ENCODE measurements at places on chromosomes 6 and 20.

DNA sequence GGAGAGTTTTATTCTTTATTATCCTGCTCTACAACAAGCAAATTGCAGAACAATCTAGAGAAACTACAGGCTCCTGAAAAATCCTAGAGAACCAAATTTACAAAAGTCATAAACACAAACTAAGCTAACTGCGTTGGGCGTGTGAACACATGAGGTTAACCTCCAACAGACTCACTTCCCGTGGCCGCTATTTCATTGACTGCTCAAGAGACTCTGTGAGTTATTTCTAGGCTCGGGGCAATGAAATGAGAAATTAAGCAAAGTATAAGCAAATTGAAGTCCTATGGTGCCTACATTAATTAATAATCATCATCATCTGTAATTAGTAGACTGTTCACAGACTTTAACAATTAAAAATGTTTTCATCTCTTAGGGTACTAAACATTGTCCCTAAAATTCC is 100.0 kb downstream of the MBOAT1 start:
- no peak for DNase-seq

GRCh38 chr6:34341481-34341971 is 50.9 kb downstream of the NUDT3 start:
- DNase-seq: no peak

GRCh38 chr20:22770241-22770800 is 185.9 kb upstream of the FOXA2 start:
- no peak for DNase-seq

DNA sequence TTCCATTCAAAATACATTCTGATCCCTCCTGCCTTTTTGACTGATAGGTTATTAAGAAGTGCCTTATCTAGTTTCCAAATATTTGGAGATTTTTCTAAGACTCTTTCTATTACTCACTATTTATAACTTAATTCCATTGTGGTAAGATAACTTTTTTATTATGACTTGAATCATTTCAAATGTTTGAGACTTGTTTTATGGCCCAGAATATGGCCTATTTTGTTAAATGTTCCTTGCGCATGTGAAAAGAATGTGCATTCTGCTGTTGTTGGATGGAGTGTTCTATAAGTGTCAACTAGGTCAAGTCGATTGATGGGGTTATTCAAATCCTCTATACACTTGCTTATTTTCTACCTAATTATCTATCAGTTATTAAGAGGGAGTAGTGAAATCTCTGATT is 13.1 kb upstream of the TCP11 start:
- no peak for DNase-seq

GRCh38 chr6:81694855-81695254 is 57.6 kb downstream of the TENT5A start:
- no peak for DNase-seq

DNA sequence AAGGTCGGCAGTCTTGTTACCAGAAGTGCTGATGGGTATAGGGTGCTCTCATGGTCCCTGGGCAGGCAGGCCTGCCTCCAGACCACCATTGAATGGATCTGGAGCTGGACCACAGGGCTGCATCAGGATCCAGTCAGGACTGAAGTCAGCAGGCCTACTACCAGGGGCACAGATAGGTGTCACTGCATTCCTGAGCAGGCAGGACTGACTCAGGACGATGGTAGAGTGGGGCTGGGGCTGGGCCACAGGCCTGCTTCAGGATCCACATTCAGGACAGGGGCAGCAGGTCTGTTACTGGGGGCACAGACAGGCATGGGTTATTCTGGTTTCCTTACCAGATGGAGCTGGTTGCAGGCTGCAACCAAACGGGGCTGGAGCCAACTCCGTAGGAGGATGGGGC is 51.4 kb upstream of the MAP3K4 start:
- no peak for DNase-seq

DNA sequence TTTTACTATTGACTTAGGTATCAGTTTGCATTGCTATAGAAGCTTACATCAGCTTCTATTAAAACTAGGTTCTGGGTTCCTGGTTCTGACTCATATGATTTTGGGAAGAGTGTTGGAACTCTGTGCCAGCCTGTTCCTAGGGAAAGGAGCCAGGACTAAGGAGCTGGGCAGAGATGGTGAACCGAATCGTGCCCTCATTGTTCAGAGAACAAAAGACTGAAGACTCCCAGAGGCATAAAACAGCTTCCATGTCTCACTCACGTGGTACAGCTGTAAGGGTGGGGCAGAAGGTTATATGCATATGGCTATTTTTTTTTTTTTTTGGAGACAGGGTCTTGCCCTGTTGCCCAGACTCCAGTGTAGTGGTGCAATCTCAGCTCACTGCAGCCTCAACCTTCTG is 89.1 kb upstream of the THBS2 start:
- no peak for DNase-seq

GRCh38 chr6:111057074-111057752 is 30.1 kb upstream of the SLC16A10 start:
- DNase-seq: no peak

DNA sequence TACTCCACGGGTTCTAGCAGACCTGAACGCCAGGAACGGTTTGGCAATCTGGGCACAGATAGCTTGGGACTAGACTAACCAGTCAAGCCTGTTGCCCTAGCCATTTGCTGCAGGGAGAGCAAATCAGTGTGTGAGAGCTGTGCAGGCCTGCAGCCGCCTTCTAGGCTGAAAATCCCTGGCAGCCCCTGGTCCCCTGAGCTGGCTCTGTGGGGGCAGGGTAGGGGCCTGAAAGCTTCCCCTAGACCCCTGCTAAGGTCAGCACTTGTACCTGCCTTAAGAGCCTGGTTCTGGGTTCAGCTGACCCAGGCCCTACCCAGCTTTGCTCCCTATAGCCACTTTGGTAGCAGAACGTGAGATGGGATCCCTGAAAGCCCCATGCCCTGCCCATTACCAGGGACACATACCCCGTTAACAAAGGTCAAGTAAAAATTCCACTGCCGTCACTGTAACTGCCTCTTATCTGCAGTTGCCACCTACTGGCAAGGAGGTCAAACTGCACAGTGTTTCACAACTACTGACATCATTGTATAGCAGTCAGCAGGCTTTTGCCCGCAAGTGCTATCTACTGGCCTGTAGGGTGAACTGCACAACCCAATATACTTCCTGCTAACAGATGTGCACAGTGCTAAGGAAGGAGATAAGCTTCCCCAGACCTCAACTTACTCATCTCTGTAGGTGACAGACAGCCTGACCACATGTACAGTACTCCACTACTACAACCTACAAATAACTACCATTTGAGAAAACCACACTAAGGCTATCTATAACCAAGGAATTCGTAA is 95.1 kb upstream of the OLIG3 start:
- peak; percentile 57 for DNase-seq

DNA sequence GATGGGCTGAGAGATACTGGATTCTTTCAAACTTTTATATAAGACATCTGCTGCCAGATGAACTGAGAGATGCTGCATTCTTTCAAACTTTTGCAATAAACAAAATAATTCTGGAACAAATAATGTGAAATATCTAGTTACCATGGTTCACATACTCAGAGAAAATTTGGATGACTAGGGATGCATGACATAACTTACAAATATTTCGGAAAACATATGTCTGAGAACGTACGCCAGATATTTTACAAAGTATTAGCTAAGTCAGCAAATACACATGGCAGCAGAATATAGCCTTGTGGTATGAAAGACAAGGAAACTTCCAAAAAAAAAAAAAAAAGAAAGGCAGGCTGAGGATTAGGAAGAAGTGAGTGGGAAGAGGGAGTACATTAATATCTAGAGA is 113.3 kb upstream of the TRAF3IP2 start:
- DNase-seq: no peak

- no peak for DNase-seq
These were observed 113.7 kb upstream of the FAM184A start for GRCh38 chr6:119192200-119192599.

- DNase-seq: no peak
These were observed 904 bp downstream of the MDFI start for GRCh38 chr6:41638935-41639808.

GRCh38 chr20:5145365-5146098 is 18.7 kb downstream of the CDS2 start:
- no peak for DNase-seq

GRCh38 chr20:35988910-35989463 is 20.6 kb downstream of the CNBD2 start:
- no peak for DNase-seq

GRCh38 chr6:10154251-10154650 is 260.6 kb downstream of the TFAP2A start:
- no peak for DNase-seq

- peak; percentile 84 for DNase-seq
These were observed 784 bp downstream of the FKBP5 start for GRCh38 chr6:35687658-35688604.

DNA sequence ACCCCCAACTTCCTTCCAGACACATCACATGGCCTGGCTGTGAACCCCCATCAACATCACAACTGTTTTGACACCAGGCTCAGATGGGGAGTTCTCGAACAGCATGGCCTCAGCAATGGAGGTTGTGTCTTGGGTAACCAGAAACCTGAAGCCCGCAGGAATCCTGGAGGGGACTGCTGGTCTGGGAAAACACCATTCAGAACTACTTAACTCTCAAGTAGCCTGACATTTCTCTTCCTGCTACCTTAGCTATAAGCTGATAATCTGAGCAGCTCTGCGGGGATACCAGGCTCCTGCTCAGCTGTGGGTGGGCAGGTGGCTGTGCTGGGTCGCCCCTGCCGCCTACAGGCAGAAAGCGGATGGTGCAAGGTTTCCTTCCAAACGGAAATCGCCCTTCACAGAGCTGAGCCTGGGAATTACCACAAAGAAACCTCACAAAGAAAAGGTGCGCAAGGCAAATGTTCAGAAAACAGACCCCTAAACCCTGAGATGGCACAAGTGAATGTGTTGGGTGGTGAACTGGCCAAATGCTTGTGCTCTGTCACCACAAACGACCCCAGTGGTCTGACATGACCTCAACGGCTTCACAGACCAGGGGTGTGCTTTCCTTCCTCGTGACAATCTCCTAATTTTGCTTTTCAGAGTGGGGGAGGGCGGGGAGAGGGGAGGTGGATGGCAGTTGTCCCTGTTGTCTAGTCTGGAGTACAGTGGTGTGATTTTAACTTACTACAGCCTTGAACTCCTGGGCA is 29.5 kb downstream of the SNX5 start:
- DNase-seq: peak; percentile 76

DNA sequence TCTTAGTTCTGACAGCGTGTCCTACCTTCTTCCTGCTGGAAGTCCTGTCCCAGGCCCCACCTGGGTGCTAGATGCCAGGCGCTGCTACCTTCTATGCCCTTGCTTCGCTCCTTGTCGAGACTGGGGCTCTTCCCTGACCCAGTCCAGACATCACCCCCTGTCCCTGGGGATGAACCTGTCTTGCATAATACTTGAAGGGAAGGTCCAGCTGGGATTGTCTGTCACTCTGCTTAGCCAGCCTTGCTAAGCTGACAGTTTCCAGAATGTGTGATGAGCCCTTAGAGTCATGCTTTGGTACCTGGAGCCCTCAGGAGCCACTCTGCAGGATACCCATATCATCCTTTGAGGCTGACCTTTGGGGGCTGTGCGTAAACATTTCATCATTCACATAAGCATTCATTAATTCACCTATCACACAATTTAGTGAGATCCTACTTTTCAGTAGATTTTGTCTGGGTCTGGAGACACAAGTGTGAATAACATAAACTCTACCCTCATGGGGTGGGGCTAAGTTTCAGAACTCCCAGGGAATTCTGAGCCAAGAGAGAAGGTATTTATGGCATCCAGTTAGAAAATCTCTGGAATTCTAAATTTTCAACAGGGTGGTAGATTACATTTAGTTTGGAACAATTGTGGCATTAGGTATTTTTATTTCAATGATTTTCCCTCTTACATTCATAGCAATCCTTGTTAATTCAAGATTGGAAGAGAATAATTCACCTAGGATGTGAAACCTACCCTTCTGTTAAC is 151.1 kb upstream of the HDAC2 start:
- DNase-seq: no peak

DNA sequence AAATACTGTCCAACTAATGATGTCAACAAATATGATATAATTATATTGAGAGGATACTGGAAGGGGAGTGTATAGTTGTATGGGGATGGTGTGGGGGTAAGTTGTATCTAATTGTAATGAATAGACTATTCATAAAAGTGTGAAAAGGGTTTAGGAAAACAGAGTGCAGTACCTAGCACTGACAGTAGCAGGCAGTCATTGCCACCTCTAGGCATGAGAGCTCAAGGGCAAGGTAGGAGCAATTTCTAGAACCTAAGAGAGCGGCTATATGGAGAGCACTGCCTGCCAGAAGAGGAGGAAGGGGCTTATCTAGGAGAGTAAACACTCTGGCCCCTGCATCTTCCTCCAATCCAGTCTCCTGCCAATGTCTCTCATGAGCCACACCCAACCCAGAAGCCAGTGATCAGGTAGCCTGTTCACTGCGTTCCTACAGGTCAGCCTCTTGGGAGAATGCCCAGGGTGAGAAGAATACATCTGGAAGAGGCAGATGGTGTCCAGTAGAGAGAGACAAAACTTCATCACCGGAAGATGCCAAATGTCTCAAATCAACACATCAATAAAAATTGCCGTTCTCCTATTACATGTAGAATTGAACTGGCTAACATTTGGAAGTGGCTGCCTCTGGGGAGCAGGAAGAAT is 200.0 kb downstream of the LY86 start:
- no peak for DNase-seq

- DNase-seq: no peak
These were observed 16.5 kb upstream of the NXT1 start for GRCh38 chr20:23334111-23334510.

DNA sequence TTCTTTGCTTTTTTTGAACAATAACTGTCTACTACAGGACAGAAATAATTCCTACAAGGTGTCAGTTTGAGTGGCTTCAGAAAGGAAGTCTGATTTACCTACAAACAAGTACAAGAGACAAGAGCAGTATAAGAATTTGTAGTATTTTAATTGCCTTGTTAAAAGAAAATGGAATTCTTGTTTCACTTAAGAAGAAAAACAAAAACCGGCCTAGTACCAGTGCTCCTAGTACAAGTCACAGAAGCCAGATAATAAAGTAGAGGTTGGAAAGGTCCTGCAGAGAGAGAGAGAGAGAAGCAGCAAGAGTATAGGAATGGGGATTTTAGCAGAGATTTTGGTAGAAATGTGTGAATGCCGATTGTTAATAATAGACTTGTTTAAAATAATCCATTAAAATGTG is 6.4 kb downstream of the TAB2 start:
- no peak for DNase-seq

DNA sequence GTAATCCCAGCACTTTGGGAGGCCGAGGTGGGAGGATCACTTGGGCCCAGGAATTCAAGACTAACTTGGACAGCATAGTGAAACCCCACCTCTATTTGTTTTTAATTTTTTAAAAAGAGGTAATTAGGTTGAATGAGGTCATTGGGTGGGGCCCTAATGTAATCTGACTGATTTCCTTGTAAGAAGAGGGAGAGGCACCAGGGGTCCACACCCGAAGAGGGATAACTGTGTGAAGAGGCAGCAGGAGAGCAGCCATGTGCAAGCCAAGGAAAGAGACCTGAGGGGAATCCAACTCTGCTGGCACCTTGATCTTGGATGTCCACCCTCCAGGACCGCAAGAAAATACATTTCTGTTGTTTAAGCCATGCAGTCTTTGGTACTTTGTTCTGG is 63.4 kb downstream of the QRSL1 start:
- DNase-seq: no peak

GRCh38 chr20:55054453-55054852 is 579.1 kb downstream of the DOK5 start:
- DNase-seq: no peak

Data from activated CD8-positive, alpha-beta memory T cell treated with anti-CD3 and anti-CD28 coated beads, Interleukin-2, amount 50 U/mL, for 48 hours (primary cell).